ENCODE measurements at places on chromosomes 4 and X.

- no peak for DNase-seq
Measured at GRCh38 chr4:155617296-155617695, 49.4 kb upstream of the GUCY1A1 start.

GRCh38 chr4:15729910-15730533 lies 27.2 kb downstream of the BST1 start:
- DNase-seq, result no peak

DNA sequence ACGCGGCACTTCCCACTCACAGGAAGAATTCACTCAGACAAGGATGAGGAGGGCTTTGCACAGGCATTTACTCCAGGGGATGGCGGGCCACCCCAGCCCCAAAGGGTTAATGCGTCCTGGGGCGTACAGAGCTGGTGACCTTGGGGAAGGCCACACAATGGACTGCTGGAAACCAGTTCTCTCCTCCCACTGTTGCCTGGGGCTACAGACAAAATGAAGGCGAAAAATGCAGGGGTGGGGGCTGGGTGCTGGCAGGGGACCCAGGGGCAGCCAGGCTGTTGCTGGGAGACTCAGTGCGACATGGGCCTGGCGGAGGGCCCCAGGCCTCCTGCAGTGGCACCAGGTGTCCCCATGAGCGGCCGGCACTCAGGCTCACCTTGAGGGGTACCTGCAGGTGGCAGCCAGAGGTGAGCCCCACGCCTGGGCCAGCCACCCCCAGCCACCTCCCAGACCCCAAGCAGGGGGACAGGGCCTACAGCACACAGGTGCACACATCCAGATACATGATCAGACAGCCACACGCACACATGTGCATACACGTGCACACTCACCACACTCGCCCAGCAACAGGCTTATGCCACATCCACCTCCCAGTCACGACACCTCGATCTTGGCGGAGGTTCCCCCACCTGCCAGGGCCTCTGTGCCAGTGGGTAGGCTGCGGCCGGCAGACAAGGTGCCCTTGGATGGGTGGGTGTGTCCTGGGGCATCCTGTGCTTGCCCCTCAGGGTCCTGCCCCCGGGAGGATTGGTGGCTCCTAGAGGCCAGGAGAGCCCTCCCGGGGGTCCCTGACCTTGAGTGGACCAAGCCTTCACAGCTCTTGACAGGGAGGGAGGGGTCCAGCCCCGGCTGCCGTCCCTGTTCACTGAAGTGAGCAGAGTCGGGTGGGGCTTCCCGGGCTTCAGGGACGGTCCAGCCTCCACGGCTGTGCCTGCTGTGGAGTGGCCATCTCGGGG lies 13.1 kb downstream of the NAT8L start:
- peak; percentile 50 for DNase-seq

DNA sequence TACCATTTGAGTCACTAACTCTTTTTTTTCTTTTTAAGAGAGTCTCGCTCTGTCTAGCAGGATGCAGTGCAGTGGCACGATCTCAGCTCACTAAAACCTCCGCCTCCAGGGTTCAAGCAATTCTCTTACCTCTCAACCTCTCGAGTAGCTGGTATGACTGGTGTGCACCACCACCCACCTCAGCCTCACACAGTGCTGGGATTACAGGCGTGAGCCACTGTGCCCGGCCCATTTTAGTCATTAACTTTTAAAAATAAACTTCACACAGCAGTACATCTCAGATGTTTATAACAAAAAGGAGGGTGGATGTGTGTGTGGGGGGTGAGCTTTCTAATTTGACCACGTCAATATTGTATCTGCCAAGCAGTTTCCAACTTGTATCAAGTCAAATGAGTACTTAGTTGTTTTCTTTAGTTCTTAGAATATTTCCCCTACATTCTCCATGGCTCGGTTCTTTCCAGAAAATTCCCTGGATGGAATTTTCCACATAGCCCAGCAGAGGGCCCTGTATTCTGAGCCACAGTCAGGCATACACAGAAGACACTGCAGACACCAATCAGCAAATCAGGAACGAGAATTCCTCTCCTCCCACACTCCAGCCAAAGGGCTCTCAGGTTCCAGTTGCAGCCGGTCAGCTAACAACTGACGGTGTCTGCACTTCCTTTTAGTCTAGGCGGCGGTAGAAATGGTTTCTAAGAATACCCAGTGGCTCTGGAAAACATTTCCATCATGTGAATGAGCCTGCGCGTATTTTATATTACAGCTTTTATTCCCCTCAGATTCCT lies 20.1 kb upstream of the ARAF start:
- DNase-seq, result no peak

GRCh38 chr4:2536193-2537010 lies at the start of gene FAM193A:
FAM193A (plus strand) TSS chr4:2536647; CDS start chr4:2536916, 269 bp downstream.
- peak; percentile 99 for DNase-seq

- no peak for DNase-seq
Measured at GRCh38 chr4:94934864-94935263, 177.1 kb downstream of the BMPR1B start.

- no peak for DNase-seq
Measured at GRCh38 chrX:13093529-13094140, 49.2 kb upstream of the FAM9C start.

GRCh38 chr4:11931266-11931820 lies 502.6 kb upstream of the HS3ST1 start:
- no peak for DNase-seq

DNA sequence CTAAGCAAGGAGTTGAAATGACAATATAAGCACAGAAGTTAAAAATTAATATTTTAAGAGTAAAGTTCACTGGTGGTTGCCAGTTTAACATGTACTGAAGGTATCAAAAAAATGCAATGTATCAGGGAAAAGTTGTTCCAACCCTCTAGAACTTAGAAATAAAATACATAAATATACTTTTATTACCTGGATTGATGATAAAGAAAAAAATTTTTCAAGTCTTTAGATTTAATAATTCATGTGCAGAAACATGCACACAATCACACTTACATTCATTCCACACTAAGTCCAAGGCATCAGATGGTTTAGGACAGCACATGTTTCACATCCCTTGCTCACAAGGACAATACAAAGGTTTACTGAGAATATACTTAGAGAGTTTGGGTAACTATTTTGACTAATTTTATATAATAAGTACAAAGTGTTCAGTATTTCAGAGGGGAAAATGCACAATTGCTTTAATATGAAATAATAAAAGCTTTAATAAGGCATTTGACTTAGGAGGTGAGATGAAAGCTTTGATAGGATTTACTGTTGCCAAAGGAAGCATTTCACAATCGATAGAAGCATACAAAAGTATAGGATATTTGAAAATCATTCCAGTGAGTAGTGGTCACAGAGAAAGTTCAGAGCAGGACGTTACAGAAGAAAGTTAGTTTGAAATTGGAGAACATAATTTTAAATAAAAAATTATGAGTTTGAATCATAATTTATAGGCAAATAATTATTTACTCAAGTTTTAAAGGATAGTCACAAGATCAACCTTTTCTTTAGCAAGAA lies 392 bp upstream of the UGT2A3 start:
- DNase-seq, result no peak

DNA sequence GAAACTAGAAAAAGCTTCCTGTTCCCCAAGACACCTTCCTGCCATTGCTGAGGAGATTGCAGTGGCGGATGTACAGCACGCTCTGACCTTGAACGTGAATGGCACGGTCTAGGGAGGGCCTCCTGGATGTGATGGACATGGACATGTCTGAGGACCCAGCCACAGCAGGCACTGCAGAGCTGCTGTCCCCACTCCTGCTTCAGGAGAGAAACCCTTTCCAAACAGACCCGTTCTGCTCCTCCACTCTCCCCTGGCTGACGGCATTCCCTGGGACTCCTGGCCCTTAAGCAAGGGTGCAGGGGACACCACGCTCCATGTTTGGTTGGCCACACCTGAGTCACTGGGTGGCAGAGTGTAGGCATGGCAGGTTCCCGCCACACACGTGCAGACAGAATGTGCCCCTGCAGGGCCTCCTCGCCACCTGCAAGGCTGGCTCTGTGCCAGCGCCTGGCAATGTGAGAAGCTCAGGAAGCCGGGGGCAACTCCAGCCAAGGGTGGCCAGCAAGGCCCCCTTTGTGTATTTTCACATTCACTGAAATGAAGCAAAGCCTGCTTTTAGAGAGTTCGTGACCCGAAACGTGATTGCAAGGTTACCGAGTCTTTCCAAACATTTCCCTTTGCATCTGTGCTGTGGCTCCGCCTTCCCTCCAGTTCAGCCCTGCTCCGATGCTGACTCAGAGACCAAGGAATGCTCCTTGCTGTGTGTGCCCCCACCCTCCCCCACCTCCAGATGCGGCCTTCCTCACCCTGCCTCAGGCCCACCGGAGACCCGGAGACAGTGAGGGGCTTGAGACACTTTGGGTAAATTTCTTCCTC lies 46.1 kb downstream of the HTRA3 start:
- DNase-seq, result peak; percentile 80

GRCh38 chr4:6773106-6773505 lies 9.4 kb upstream of the KIAA0232 start:
- DNase-seq, result peak; percentile 73

- DNase-seq, result no peak
Measured at GRCh38 chr4:1834047-1834775, 21.7 kb downstream of the LETM1 start.

DNA sequence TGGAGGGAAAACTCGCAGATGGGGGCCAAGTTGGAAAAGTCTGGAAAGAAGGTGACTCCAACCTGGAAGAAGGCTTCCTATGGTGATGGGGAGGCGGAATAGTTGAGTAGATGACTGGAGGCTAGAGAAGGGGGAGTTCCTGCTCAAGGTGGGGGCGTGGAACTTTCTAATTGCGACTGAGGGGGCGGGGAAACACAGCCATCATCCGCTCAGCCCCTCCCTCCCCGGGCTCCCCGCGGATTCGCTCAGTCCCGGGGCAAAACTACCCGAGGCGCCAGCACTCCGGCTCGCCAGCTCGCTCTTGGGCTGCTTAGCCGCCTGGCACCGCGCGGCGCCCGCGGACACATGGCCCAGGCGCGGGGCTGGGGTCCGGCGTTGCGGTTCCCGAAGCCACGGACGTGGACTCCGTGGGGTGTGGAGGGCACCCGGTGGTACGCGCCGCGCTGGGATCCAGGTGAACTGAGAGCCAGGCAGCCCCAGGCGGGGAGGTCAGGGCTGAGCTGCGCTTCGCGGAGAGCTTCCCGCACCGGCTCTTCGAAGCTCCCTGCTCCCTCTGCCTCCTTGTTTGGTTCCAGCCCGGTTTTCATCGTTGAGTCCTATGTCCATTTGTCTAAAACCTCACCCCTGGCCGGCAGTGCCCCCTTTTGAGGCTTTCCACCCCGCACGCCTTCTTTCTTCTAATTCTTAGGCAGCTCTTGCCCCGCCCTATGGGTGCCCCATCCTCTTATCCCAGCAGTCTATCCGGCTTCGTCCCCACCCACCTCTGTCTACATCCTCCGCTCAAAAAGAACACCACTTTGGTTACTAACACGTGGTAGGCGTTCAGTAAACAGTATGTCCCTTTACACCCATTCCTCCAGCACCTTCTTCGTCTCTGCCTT lies 38.9 kb downstream of the STARD8 start:
- no peak for DNase-seq

- no peak for DNase-seq
Measured at GRCh38 chr4:6231663-6232165, 31.4 kb upstream of the JAKMIP1 start.

- no peak for DNase-seq
Measured at GRCh38 chr4:89653012-89653411, 183.9 kb downstream of the SNCA start.

- DNase-seq, result no peak
Measured at GRCh38 chr4:7206911-7207567, 14.7 kb downstream of the SORCS2 start.

- DNase-seq, result no peak
Measured at GRCh38 chrX:23732704-23733103, 10.4 kb downstream of the ACOT9 start.

DNA sequence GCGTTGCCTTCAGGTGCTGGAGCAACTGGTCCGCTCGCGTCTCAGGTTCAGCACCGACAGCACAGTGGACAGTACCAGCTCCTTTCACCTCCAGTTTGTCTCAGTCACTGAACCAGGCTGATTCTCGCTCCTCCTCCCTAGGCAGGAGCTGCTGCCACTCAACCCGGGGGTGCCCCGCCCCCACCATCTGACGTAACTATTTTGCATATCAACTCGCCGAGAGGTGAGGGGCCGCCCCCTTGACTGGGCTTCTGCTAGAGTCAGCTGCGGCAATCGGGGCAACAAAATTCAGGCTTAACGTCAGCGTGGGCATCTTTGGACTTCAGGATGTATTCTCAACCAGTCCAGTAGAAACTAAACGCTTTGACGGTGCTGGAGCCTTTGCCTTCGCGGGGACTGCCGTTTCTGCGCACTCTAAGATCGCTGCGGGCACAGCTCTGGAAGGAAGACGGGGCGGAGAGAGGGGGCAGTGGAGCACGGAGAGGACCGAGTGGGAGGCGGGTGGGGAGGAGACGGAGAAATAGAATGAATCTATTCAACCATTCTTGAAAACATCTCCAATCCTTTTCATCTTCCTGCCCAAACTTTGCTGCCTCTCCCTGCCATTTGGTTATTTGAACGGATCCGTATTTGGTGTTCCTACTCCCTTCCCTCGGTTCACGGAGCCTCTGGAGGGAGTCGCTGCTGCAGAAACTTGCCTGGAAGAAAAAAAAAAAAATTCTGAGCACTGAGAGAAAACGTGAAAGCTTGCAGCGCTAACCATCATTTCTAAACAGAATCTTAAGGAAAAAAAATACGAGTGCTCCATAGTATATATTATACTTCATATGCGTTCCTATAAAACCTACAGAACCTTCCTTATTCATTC lies at the start of gene FSTL5:
Gene FSTL5, minus strand, starts transcription at position 109 of the 868 bp plus-strand sequence. CDS start 52,604 bp downstream, outside the sequence.
- no peak for DNase-seq

DNA sequence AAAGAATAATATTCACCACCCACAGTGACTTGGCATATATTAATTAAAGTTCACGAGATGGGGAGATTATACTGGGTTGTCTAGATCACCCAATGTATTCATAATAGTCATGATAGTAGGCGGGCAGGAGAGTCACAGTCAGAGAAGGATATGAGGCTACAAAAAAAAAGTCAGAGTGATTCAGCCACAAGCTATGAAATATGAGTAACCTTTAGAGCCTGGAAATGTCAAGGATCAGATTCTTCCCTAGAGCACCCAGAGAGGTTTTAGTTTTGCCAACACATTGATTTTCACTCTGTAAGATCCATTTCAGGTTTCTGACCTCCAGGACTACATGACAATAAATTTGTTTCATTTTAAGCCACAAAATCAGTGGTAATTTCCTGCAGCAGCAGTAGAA lies 501.9 kb downstream of the GABRG1 start:
- no peak for DNase-seq

- DNase-seq, result no peak
Measured at GRCh38 chr4:137156807-137157206, 375.5 kb downstream of the PCDH18 start.

DNA sequence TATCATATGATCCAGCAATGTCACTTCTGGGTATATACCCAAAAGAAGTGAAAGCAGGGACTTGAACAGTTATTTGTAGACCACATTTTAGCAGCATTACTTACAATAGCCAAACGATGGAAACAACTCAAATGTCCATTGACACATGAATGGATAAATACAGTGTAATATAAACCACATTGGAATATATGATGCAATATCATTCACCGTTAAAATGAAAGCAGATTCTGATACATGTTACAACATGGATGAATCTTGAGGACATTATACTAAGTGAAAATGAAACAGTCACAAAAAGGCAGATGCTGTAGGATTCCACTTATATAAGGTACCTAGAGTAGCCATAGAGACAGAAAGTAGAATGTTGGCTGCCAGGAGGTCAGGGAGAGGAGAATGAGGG lies 130.5 kb upstream of the SMAD1 start:
- no peak for DNase-seq
